ENCODE measurements at places on chromosomes 16 and 17. TPM values are rescaled to one million over a fixed set of nuclear protein-coding genes. Genes with fewer than 3 reads are reported as not detected.

The MYL4 gene
- not detected for total RNA-seq

The PSMC3IP gene
- 18.1 TPM for total RNA-seq

GRCh38 chr17:17590883-17591354 lies 589 bp downstream of the PEMT start:
- DNase-seq: no peak

The TOB1 gene
- 40.5 TPM for total RNA-seq

The KRT15 gene
- not detected for total RNA-seq

The PRMT7 gene
- 67.4 TPM for total RNA-seq

- DNase-seq: peak; percentile 25
Measured at GRCh38 chr16:86319585-86320236, 190.6 kb upstream of the FOXF1 start.

The LGALS9B gene
- total RNA-seq: not detected

The SRP68 gene
- 135 TPM for total RNA-seq

- no peak for DNase-seq
Measured at GRCh38 chr17:50145532-50146229, 4.8 kb downstream of the PPP1R9B start.

The CIBAR2 gene
- total RNA-seq: not detected

The CHST6 gene
- not detected for total RNA-seq

GRCh38 chr16:68367030-68367429 lies 56.2 kb downstream of the PRMT7 start:
- DNase-seq: peak; percentile 80

GRCh38 chr17:921161-921560 lies 58.4 kb downstream of the NXN start:
- DNase-seq: no peak

- peak; percentile 29 for DNase-seq
Measured at GRCh38 chr16:67893743-67894399, 817 bp downstream of the PSKH1 start.

The ACSM2A gene
- total RNA-seq: not detected

The SPNS2 gene
- total RNA-seq: 1.2 TPM

DNA sequence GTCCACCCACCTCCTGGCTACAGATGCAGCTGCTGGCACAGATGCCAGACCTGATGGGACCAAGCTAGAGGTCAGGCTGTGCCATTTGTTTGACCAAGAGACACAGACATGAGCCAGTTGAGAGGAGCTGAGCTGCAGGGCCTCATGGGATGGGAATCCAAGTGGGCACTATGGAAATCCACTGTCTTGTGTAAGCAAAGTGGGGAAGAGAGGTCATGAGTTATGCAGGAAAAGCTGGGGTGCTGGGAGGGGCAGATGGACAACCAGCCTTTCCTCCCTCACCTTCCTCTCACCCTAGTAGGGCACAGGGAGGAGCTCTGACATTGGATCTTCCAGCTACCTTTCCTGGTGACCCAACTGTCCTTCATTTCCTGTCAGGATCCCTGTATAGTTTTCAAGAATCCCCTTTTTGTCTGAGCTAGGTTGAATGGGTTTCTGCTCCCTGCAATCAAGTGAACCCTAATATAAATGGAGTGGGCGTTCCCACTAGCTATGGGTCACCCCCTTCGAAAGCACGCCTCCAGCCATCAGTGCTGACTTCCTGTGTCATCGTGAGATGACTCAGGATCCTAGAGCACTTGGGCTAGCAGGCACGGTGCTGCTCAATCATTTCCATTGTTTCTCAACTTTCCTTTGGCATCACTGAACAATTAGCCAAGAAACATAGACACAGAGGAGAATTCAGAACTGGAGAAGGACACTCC lies 13.6 kb downstream of the ATPAF2 start:
- DNase-seq: peak; percentile 67

- no peak for DNase-seq
Measured at GRCh38 chr17:58410714-58411407, 6.5 kb downstream of the RNF43 start.

DNA sequence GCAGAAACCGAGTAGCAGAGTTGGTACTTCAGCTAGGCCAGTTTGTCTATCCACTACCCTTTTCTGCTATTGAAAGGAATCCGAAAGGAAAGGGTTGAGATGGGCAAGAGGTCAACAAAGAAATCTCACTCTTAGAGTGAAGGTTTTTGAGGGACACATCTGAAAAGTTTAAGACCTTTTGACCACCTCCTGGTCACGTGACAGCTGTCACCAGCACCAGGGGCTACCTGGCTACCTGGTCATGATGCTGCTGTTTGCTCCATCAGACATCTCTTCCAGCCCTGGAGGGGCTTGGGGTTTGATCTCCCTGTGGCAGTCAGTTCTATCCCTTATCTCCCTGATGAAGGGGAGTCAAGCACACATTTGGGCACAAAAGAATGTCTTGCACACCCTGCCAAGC lies 7.6 kb downstream of the CCDC182 start:
- no peak for DNase-seq
